ENCODE measurements at places on chromosomes 16 and 17.
A peak's percentile ranks its signal among the peaks of the same experiment; 100 is the strongest.

- peak; percentile 45 for DNase-seq
These were observed 86.6 kb downstream of the TBC1D16 start for GRCh38 chr17:79948945-79949655.

GRCh38 chr17:72122765-72123529 lies 2.1 kb downstream of the SOX9 start:
- peak; percentile 70 for DNase-seq

DNA sequence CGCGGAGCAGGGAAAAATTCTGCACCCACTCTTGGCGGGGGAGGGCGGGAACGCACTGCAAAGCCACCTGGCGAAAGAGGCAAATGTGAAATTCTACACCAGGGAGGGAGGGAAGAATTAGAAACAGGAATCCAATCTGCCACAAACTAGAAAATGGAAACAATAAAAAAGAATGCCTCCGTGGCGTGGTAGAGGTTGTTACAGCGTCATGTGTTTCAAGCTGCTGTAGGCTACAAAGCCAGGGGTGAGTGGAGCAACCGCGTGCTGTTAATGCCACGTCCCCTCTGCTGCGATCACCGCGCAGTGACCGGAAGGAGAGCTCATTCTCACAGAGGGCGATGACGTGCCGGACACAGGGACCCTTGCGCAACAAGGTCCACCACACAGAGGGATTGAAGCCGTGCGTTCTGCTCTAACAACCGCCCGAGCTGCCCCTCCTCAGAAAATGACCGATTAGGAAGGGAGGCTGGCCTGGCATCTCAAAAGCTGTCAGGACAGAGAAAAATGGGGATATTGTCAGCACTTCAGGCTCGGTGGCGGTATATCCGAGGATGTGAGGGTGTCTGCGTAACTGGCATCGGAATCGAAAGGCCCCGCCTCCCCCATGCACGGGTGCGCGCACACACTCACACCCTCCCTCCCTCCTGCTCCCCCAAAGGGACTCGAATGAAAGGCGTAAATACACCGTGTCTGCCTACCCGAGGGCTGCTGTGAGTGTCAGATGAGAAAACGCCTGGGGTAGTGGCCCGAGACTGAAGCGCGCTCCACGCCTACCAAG lies 70.8 kb upstream of the TNRC6C start:
- peak; percentile 79 for DNase-seq

DNA sequence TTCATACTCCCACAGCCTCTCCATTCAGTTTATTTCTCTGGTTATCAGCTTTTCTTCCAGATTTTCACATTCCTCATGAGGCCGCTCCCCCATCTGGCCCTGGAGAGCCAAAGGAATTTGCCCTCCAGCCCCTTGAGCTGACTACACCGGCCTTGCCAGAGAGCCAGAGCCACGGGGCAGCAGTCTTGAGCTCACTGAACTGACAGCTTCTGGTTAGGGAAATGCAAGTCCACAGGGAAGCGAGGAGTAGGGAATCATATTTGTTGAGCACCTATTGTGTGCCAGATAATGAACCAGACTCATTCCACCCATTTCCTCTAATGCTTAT lies 102.4 kb downstream of the ABCC12 start:
- DNase-seq = no peak

DNA sequence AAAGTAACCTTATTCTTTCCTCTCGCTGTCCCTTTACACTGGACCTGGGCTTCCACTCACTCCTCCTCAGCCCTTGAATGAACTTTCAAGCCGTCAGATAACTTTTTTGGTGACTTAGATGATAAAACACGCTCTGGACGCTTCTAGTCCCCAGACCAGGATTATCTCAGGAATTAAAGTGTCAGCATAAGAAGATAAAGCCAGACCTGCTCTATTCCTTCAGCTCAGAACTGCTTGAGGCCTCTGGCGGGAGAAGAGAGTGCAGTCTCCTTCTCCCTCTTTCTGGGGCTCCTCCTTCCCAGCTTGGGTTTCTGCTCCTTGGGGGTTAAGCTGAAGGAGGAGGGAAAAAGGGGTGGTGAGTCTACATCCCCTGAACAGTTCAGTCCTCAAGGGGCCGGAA lies 6.6 kb downstream of the LPO start:
- DNase-seq = no peak

DNA sequence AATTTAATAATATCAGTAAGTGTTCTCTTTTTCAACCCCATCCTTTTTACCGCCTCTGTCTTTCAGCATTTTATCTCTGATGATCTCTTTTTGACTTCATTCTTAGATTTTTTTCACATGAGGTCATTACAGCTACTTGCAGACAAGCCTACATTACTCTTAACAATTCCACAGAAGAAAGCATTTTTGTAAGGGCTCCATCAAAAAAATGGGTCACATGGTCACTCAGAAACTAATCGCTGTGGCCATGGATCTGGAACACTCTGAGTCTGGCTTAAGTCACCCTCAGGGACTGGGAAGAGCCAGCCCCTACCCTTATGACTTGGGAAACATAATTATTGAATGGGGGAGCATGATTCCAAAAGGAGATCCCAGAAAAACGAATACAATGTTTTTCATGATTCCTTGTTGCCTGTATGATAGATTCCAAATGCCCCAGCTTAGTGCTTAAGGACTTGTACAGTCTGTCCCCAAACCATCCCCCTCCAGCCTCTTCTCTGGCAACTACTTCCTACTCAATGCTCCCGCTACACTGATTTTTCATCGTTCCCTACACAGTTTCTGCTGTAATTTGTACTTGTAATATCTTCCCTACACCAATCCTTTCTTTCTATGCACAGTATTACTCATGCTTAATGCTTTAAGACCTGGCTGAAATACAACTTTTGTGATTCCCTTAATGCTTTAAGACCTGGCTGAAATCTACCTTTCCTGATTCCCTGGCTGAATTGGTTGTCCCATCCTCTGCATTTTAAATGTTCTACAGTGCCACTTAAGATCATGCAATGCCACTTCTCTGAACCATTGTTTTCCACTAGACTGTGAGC lies 457.8 kb downstream of the HS3ST4 start:
- no peak for DNase-seq

DNA sequence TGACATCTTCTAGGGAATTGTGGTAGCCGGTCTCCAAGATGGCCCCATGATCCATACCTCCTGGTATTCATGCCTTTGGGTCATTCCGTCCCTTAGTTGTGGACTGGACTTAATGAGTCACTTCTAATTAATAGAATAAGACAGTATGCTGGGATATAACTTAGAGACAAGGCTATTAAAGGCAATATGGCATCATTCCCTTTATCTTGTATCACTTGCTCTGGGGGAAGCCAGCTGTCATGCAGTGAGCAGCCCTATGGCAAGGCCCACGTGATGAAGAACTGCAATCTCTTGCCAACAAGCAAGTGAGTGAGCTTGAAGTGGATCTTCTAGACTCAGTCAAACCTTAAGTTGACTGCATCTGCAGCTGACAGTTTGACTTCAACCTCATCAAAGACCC lies 97.8 kb upstream of the MED13 start:
- no peak for DNase-seq

DNA sequence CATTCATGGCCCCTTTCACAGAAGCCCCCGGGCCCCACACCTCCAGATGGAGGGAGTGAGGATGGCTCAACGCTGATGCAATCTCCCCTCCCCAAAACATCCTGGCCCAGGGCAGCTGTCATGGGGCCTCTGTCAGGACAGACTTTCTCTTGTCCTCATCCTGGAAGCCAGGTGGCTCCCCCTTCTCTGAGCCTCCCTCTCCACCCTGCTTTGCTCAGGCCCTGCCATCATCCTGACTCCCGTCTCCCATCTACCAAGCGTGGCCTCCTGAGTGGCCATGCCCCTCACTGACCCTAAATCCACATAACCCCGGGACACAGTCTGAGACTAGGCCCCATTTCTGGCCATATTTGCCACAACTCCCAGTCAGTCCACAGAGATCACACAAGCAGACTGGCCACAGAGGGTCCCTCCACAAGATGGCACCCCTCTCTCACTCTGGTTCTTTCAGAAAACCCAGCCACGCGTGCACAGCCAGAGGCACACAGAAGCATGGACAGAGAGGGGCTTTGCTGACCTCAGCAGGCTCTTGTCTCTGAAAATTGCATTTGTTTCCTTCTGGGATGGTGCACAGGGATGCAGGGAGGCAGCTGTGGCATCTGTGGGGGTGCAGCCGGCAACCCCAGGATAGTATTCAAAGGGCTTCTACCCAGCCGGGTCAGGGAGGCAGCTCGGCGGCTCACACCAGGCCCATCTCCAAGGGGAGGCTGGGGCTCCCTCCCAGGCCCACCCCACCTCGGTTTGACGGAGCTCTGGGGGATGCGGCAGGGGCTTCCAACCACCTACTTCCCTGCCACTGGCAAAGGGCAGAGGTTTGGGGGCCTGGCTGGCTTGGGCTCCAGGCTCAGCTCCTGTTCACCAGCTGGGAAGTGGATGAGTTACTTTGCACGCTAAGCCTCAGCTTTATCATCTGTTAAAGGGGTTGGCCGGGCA lies 16.9 kb downstream of the DOC2B start:
- DNase-seq = peak; percentile 80

GRCh38 chr17:67068999-67069398 lies 24.6 kb downstream of the CACNG1 start:
- no peak for DNase-seq

DNA sequence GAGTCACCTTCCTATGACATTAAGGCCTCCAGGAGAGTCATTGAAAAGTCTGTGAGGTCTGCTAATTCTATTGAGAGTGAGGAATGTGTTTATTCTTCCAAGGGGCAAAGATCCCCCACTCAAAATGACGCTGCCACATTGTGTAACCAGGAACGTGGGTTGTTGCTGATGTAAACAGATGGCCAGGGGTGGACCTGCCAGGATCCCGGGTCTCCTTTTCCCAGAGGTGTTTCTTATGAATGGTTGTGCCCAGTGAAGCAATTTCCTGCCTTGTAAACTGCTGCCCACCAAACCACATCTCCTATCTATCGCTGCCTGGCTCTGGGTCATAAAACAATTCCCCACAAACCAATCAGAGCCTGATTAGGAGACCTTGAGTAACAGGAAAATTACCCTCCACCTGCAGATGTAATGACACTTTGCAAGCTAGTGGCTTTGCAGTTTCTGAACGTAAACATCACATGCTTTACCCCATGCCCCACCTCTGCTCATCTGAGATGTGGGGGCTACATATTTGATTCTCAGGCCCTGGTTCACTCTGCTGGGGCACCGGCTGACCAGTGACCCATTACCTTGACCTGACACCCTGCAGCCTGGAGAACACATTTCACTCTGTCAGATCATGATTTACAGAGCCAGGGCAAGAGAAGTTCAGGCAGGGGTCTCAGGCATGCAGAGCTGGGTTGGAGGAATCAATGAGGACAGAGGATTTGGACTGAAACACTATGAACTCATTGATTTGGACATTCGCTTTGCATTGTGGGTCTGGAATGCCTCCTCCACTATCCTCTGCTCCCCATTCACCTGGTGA lies 33.1 kb upstream of the DDX52 start:
- no peak for DNase-seq

DNA sequence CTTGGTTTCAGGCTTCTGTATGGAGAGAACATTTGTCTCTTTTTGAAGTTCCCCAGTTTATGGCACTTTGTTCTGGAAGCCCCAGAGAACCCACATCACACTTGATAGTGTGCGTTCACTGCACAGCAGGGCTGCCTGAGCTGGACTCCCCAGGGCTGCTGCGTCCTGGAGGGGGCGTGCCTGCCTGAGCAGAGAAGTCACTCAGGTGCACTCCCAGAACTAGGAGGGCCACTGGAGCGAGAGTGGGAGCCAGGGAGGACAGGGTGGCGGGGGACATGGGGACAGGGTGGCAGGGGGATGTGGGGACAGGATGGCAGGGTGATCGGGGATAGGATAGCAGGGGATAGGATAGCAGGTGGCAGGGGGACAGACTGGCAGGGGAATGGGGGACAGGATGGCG lies 43.9 kb upstream of the ZNF469 start:
- DNase-seq = no peak

- no peak for DNase-seq
These were observed 12.8 kb upstream of the CCL8 start for GRCh38 chr17:34306466-34306865.

DNA sequence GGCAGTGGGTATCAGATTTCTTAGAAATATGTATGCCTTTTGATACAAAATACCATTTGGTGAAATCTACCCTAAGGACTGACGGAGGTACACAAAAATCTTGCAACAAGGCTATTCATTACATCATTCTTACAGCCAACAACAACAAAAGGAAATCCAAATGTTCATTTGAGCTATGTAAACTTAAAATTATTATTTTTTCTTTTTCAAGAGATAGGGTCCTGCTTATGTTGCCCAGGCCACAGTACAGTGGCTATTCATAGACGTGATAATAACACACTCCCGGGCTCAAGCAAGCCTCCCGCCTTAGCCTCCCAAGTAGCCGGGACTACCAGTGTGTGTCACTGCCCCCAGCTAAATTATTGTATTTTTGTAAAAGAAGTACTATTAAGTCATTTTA lies 9.0 kb downstream of the SRR start:
- no peak for DNase-seq

DNA sequence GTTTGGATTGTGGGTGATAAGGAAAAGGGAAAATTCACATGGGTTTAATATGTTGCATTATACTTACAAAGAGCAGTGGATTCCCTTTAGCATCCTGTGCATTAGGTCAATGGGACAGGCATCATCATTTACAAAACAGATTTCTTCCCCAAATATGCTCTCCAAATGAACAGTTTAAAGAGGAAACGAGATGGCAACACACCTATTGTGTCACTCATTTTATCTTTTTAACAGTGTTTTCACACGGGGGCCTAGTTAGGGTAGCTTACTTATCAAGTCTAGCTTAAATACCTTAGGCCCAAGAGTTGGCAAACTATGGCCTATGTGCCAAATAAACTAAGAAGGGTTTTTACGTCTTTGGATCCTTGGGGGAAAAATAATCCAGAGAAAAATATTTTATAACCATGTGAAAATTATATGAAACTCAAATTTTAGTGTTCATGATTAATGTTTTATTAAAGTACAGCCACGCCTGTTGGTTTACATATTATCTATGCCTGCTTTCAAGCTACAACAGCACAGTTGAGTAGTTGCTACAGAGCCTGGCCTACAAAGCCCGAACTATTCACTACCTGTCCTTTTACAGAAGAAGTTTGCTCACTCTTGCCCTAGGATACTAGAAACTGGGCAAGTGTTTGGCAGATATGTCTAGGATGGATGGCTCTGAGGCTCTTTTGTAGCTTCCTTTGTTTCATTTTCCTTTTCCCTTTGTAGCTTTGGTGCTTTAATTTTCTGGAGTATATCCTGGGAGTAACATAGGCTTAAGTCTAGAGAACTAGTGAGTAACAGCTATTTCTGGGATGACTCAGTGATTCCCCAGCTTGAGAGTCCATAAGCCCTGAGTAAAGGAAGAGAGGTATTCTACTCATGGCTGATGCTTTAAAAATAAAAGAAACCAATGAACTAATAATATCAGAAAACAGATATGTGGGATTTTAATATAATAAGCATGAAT lies 12.4 kb downstream of the NUP93 start:
- no peak for DNase-seq

- DNase-seq = no peak
These were observed 132.4 kb downstream of the CA10 start for GRCh38 chr17:52026075-52026474.

DNA sequence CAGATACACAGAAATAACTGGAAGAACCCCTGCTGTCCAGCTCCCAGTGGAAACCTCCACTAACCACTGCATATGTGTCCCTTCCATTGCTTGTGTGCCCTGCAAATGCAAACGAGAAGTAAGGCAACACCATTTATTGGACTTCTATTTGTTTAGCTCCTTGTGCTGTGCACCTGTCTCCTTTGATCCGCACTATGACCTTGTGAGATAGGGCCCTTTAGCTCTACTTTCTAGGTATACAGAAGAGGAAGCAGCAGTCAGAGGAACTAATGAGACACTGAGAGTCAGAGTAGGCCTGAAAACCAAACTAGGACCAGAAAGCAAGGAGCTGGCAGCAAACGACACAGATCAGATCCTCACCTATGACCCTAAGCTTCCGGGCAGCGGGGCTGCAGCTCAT lies 22.4 kb downstream of the SOX9 start:
- no peak for DNase-seq

- no peak for DNase-seq
These were observed 28.2 kb downstream of the CMTR2 start for GRCh38 chr16:71260995-71261394.

Data from right forelimb (tissue), 1 donor.